Esophagus muscularis mucosa (tissue), 4 donors: ENCODE measurements at places on chromosomes 2 and 18. TPM values are rescaled to one million over a fixed set of nuclear protein-coding genes. Genes with fewer than 3 reads are reported as not detected.

- DNase-seq, result no peak
- no peak overlapping the region for H3K4me3 ChIP-seq
- H3K27ac ChIP-seq, result peak overlapping the region; percentile 60
- peaks cover 50% of the 10 kb centered on the region for H3K4me1 ChIP-seq
- peaks cover 11% of the 10 kb centered on the region for H3K36me3 ChIP-seq
Observed at GRCh38 chr2:33392366-33392765, 84.1 kb upstream of the RASGRP3 start.

G6PC2 gene
- total RNA-seq, result not detected

SNORC gene
- 0.75 TPM for total RNA-seq

DNA sequence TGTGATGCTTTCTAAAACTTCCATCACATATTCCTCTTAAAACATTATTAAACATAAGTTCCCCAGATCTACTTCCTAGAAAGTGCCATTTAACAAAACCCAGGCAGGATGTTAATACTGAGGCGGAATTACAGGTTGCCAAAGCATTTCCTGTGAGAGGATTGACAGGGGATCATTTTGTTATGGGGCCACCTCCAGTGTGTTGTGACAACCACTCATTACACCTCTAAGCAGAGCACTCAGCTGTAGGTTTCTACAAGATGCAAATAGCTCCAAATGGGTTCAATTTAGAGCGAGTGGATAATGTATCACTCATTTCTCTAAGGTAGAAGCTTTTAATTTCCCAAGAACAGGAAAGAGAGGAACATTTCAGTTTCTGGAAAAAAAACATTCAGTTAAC lies 1429.5 kb upstream of the ACVR2A start:
- H3K27me3 ChIP-seq, result no peaks in the 10 kb centered on the region
- H3K27ac ChIP-seq, result no peak overlapping the region
- no peak for DNase-seq
- no peaks in the 10 kb centered on the region for H3K36me3 ChIP-seq

DNA sequence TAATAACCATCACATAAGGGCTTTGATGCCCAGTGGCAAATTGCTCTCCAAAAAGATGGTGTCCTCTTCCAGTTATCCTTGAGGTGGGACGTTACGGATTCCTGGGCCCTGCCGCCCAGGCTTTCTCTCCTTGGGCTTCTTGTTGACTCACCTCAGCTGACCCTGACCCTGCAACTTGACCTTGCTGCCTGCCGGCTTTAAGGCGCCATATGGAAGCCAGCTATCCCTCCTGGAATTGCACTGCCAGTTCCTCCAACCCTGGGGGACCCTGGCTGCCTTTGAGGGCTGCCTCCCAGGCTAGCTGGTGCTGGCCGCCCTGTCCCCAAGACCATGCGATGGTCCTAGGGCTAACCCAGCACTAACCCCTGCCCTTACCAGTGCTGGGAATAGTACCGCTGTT lies 28.3 kb upstream of the B3GNT7 start:
- H3K27ac ChIP-seq, result no peak overlapping the region
- H3K27me3 ChIP-seq, result no peaks in the 10 kb centered on the region
- H3K36me3 ChIP-seq, result peaks cover 73% of the 10 kb centered on the region
- no peak for DNase-seq
- no peaks in the 10 kb centered on the region for H3K4me1 ChIP-seq

EPB41L3 gene
- total RNA-seq, result 60.6 TPM

TSPYL6 gene
- total RNA-seq, result not detected

DNA sequence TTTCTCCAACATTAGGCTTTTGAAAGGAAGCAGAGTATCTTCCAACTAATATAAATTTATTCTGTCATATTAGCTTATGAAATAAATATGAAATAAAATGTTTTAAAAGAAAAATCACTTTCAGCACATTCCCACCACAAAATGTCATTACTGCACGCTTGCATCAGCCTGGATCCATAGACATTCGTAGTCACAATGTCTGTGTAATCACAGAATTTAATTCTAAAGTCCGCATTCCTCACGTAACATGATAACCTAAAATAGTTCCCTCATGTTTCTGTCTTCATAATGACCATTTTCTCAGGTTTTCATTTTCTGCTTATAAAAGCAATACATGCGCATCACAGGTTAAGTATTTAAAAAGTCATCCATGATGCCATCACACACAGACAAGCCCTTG lies 47.1 kb downstream of the HDAC4 start:
- H3K36me3 ChIP-seq, result peaks cover 30% of the 10 kb centered on the region
- H3K4me1 ChIP-seq, result peaks cover 61% of the 10 kb centered on the region

DNA sequence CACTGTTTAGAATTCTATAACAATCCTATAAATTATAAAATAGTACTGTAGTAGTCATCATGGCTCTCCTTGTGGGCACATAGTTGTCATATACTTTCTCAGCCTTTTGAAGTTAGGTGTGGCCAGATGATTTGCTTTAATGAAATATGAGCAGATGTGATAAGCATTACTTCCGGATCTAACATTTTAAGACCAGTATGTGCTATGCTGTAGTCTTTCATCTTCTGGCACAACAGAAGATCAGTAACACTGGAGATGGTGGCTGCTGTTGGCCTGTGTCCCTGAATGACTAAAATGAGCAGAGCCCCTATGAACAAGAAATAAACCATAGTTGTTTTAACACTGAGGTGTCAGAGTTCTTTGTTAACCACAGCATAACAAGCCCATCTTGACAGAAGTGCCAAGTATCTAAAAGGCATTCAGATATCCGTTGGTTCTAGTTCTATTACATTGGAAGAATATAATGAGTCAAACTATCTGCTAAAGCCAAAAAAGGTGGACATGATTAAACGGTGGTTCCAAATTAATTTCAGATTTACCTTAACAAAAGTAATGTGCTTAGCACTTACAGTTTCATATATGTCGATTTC lies 6.3 kb downstream of the MEX3C start:
- H3K27me3 ChIP-seq, result no peaks in the 10 kb centered on the region
- DNase-seq, result no peak
- peaks cover 77% of the 10 kb centered on the region for H3K4me1 ChIP-seq
- H3K27ac ChIP-seq, result no peak overlapping the region
- H3K4me3 ChIP-seq, result no peak overlapping the region
- no peaks in the 10 kb centered on the region for H3K36me3 ChIP-seq

HOXD12 gene
- total RNA-seq, result not detected

REG3A gene
- not detected for total RNA-seq

DNA sequence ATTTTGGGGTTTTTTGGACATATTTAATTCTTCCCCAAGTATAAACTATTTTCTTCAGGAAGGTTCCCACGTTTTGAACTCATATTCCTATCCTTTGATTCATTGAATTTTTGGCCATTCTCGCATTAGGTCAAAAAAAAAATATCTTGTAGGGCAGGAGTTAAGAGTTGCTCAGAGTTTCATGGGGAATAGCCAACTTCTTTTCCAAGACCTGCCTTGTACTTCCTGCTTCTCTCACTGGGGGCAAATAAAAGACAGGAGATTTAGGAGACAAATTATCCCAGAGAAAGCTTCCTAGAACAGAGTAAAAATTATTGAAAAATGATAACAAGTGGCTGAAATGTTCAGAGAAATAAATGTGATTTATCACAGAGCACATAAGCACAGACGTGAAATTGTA lies 55.2 kb upstream of the BCL11A start:
- no peaks in the 10 kb centered on the region for H3K27me3 ChIP-seq
- DNase-seq, result no peak
- no peaks in the 10 kb centered on the region for H3K4me1 ChIP-seq
- no peak overlapping the region for H3K27ac ChIP-seq
- H3K4me3 ChIP-seq, result no peak overlapping the region

CRACDL gene
- 4.5 TPM for total RNA-seq

DNA sequence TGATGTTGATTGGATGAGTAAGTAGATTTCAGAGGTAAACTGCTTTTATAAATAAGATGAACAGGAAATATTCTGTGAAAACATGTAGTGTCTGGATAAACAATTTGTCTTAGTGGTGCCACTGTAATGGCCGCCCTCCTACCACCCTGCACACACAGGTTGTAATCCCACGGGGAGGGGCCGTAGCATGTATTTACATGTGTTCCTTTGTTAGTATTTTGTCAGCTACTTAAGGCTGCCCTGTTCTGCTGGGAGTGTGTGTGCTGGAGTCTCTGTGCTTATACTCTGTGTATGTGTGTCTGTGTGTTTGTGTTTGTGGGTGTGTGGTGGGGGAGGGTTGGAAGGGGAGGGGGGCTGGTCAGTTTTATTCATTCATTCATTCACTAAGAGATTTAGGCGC lies 5.1 kb downstream of the TSHZ1 start:
- H3K27me3 ChIP-seq, result no peaks in the 10 kb centered on the region
- no peak overlapping the region for H3K4me3 ChIP-seq
- H3K27ac ChIP-seq, result no peak overlapping the region
- H3K4me1 ChIP-seq, result peaks cover 78% of the 10 kb centered on the region
- no peaks in the 10 kb centered on the region for H3K36me3 ChIP-seq

ZNF638 gene
- 77.1 TPM for total RNA-seq
